ENCODE measurements at places on chromosomes 3 and 15.

DNA sequence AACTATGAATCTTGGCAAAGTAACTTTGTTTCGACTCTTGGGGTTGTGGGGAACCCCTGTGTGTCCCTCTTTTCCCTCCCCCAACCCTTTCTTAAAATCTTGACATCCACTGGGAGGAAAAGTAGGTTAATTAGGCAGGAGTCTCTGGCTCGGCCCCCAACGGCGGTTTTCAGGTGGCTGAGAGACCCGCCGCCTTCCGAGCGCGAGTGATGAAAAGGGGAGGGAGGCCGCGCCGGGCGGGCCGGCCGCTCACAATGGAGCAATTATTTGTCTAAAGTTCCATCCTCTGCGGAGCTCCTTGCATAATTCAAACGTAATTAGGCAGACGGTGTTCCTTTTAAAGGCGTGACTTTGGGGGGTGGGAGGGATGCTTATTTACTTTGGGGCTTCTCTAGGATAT, 51.7 kb downstream of the ZIC4 start:
- no peak for DNase-seq

GRCh38 chr15:68812069-68812468, 8.6 kb downstream of the ANP32A start:
- no peak for DNase-seq

DNA sequence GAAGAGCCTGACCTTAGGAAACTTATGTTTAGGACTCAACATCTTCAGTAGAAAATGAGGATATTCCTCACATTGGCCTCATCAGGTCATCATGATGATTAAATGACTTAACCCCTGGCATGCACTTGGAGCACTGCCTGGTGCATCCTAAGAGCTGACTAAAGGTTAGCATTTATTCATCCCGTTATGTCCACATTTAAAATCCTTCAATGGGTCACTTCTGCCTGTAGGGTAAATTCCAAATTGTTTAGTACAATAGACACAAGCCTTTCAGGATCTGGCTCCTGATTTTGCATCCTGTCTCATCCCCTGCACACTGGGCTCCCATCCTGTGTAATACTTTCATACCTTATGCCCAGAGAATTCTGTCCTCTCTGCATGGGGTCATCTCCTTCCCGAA, 195.2 kb upstream of the MCTP2 start:
- no peak for DNase-seq

GRCh38 chr3:151227266-151227806, 24.3 kb upstream of the GPR171 start:
- no peak for DNase-seq

DNA sequence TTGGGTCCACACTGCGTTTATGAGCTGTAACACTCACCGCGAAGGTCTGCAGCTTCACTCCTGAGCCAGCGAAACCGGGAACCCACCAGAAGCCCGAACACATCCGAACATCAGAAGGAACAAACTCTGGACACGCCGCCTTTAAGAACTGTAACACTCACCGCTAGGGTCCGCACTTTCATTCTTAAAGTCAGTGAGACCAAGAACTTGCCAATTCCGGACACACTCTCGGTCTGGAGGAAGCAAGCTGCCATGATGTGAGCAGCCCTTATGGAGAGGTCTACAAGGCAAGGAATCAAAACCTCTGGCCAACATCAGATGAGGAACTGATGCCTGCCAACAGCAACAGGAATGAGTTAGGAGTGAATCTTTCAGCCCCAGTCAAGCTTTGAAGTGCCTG, 62.9 kb downstream of the SLC28A2 start:
- no peak for DNase-seq

DNA sequence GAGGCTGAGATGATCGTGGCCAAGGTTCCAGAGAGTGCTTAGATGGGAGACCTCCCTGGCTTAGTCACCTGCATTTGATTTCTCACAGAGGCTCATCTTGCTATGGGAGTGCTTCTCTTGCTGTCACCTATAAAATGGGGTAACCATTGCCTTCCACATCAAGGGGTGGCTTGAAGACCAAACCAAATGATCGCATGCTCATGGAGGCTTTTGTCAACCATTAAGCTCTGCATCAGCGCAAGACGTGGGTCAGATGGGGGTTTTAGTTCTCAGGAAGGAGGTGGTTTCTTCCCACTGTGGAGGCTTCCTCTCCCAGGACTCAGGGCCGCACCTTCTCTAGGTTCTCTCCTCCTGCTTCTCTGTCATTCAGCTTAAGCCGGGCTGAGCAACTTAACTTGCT, 27.4 kb upstream of the NOX5 start:
- DNase-seq = no peak

- DNase-seq = no peak
Measured at GRCh38 chr3:189449084-189449483, 182.1 kb upstream of the TP63 start.

GRCh38 chr3:53795176-53795575, 51.0 kb downstream of the CHDH start:
- no peak for DNase-seq

DNA sequence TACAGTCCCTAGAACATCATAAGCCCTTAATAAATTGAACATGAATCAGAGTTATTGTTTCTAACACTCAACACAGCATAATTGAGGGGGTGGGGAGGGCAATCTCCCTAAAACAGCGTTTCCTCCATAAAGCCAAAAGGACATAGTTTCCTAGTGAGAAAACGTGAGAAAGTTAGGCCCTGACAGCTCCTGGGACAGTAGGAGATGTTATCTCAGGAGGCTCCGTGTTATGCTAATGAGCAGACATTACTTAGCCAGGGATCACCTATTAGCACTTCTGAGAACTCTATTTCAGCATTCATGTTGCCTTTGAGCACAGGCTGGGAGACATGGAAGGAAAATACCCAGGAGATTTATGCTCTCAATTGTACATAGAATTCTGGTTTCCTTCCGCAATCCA, 229.1 kb upstream of the ADAMTS9 start:
- DNase-seq = no peak

- no peak for DNase-seq
Measured at GRCh38 chr3:134694466-134694865, 43.6 kb upstream of the KY start.

DNA sequence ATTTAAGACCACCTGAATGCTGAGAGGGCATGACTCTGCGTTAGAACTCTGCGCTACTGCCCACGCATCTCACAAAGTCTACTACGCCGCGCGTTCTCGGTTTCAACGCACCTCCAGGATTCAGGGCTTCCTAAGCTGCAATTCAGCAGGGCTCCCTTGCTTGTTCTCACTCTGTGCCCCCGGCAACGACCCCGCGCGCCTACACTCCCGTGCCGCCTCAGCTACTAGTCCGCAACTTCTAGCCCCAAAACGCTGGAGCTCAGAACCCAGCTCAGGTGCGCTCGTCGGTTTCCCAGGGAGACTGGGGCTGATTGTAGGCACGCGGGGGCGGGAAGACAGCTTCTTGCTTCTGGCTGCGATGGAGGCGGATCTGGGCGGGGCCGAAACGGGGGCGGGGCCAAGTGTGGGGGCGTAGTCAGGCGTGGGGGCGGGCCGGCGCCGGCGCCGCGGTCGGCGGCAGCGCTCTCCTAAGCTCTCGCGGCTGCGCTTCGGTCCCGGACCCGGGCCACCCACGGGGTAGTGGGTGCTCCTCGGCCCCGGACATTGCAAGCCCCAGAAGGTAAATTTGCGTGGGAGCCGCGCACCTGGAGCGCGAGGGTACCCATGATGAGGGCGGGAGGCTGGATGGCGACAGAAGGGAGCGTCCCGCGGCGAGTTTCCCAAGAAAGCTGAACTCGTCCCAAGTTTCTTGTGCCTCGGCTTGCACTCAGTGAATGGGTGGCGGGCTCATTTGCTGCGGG, at the start of gene ARHGEF26:
TSS of gene ARHGEF26 (plus strand) at position 430 of the 740 bp plus-strand sequence. CDS start 603 bp downstream, outside the sequence.
- DNase-seq = peak; percentile 27

GRCh38 chr3:132189601-132190000, 127.6 kb upstream of the ACP3 start:
- no peak for DNase-seq

DNA sequence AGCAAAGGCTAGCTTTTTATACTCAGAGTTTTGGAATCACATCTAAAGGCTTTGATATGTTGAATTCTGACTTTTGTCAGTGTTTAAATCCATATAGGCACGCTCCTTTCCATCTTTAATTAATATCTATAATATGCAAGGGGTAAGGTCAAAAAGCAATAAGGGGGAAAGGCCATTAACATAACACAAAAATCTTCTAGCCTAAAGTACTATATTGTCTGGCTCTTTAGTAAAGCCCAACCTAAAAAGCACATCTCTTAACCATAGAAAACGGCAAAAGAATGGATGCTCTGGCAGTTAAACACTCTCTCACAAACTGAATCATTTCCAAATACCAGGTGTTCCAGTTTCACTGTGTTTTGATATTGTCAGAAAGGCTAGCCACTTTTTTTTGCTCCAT, 76.4 kb downstream of the EFL1 start:
- no peak for DNase-seq

- no peak for DNase-seq
Measured at GRCh38 chr3:195104340-195104739, 166.6 kb downstream of the XXYLT1 start.

- no peak for DNase-seq
Measured at GRCh38 chr3:138065949-138066348, 49.5 kb downstream of the DZIP1L start.

DNA sequence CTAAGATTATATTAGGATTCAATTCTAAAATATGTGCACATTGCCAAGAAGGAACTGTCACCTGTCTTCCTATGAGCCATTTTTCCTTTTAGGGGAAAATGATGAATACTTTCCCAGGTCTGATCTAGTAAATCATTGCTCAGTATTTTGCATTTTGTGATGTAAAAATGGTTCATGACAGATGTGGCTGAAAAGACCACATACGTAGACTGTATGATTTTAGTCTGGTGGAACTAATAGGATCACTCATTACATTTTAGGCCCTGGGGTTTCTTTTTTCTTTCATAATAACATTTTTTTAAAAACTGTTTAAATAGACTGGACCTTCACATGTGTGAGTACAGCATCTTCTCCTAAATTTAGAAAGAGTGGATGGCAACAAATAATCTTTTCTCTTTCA, 201.7 kb upstream of the MLF1 start:
- DNase-seq = no peak

DNA sequence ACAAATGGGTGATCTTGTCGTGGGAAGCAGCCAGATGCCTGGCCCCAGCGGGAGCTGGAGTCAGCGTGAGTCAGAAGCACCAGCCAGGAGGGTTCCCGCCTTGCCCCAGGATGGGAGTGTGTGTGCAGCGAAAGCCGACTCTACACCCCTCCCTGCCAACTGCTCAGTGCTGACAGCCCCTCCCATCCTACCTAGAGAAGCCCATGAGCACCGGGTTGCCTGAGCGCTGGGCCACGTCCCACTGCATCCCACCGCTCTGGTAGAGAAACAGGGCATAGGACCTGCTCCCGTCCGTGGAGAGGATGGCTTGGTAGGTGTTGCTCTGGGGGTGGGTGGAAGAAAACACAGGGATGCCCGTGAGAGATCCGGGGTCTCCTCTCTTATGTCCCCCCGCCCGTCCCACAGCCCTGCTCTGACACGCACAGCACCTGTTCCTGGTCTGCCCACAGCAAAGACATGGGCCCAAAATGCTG, 42.9 kb downstream of the MUC4 start:
- DNase-seq = no peak

DNA sequence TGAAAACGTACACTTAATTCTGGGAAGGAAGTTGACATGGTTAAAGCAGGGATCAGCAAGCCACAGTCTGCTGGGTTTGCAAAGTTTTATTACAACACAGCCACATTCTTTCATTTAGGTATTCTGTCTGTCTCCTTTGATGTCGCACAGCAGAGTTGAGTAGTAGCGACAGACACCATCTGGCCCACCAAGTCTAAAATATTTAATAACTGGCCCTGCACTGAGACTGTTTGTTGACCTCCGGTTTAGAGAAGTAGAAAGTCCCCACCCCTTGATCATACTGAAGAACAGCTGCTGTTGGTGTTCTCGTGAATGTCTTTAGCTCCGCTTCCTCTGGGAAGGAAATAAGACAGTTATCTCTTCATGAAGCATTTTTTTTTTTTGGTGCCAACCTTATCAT, 66.2 kb downstream of the MCTP2 start:
- DNase-seq = no peak

GRCh38 chr3:13543253-13543652, 5.7 kb upstream of the FBLN2 start:
- no peak for DNase-seq

- DNase-seq = no peak
Measured at GRCh38 chr15:47394286-47394809, 323.0 kb upstream of the SEMA6D start.

GRCh38 chr3:32381922-32382321, 9.7 kb upstream of the CMTM7 start:
- no peak for DNase-seq

DNA sequence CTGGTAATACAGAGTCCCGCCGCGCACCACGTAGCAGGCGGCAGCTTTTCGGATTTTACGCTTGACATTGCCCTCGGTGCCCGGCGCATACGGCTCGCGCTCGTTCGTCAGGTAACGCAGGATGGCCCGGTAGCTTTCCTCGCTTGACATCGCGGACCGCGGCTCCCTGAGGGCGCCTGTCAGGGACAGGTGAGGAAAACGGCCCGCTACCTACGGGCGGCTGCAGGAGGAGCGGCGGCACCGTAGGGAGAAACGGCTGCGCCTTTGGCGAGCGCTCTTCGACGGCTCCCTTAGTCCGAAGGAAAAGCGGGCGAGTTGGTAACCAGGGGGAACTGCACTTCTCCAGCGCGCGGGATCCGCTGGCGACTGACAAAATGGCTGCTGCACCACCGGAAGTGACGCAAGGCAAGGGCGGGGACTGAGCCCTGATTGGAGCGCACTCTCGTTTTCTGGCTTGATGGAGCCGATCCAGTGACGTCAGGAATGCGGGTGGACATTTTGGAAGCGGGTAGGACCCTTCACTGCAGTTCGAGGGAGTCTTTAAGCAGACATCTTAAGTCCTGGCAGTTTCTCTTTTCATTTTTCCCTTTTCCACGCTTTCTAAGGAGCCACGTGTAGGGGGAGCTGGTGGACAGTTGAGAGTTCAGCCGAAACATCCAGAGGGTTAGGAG, at the start of gene ZBTB11:
TSS of gene ZBTB11 (minus strand) at position 368 of the 671 bp plus-strand sequence. CDS start at position 150, 218 bp downstream.
- DNase-seq = peak; percentile 100

DNA sequence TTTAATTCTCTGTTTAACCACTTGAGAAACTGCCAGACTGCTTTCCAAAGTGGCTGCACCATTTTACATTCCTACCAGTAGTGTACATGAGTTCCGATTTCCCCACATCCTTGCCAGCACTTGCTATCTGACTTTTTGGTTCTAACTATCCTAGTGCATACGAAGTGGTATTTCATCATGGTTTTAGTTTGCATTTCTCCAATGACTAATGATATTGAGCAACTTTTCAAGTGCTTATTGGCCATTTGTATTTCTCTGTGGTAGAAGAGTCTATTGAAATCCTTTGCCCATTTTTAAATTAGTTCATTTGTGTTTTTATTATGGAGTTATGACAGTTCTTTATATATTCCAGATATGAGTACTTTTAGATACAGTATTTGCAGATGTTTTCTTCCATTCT, 247.8 kb downstream of the GABRB3 start:
- no peak for DNase-seq

DNA sequence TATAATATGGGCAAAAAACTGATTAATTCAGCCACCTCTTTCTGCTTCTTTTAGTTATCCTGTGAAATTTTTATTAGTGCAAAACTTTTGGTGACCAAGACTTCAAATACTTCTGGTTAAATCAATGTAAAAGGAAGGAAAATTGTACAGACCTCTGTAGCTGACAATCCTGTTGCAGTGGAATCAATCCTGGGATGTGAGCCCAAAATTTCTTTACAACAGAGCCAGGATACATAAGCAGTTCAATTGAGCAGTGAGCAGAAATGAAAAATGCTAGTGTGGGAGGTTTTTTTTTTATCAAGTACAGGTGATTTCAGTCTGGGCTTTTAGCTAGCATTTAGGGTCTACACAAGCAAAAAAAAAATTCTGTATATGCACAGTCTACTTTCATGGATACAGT, 398.0 kb downstream of the OTOL1 start:
- DNase-seq = no peak

Data from activated CD4-positive, alpha-beta T cell treated with anti-CD3 and anti-CD28 coated beads, Interleukin-2, amount 50 U/mL, for 24 hours (primary cell).